Muscle of leg (tissue), 16 donors: ENCODE measurements at places on chromosomes 3 and 15. TPM values are rescaled to one million over a fixed set of nuclear protein-coding genes. Genes with fewer than 3 reads are reported as not detected.

- no peaks in the 10 kb centered on the region for H3K27me3 ChIP-seq
- H3K27ac ChIP-seq = no peak overlapping the region
- H3K4me3 ChIP-seq = no peak overlapping the region
Measured at GRCh38 chr15:54560417-54560816, 582.2 kb downstream of the UNC13C start.

DNA sequence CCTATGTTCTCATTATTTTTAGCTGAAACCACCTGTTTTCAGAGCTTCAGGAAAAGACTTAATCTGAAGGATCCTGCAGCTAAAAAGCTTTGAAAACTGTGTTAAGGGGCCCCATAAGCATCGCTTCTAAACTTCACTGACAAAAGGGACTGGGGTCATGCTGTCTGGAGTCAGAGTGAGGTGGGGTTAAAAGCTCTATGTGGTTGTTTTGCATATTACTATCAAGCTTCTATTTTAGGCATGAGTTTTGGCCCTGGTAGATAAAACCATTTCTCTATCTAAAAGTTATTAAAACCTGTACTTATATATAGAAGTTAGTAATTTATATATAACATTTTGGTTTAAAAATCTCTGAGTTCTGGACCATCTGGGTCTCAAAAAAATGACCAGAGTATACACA, 45.5 kb downstream of the GPR160 start:
- no peaks in the 10 kb centered on the region for H3K27me3 ChIP-seq
- H3K27ac ChIP-seq = no peak overlapping the region
- no peak for DNase-seq
- no peaks in the 10 kb centered on the region for H3K4me1 ChIP-seq

- DNase-seq = no peak
- H3K36me3 ChIP-seq = no peaks in the 10 kb centered on the region
- H3K4me1 ChIP-seq = no peaks in the 10 kb centered on the region
Measured at GRCh38 chr3:58962040-58962651, 87.7 kb downstream of the CFAP20DC start.

GRCh38 chr3:23710555-23710954, 95.2 kb upstream of the UBE2E1 start:
- H3K27me3 ChIP-seq = no peaks in the 10 kb centered on the region
- no peaks in the 10 kb centered on the region for H3K36me3 ChIP-seq
- peak overlapping the region; percentile 57 for H3K27ac ChIP-seq
- no peak overlapping the region for H3K4me3 ChIP-seq
- DNase-seq = peak; percentile 96
- H3K4me1 ChIP-seq = peaks cover 21% of the 10 kb centered on the region

XCR1 gene
- polyA plus RNA-seq = 0.11 TPM

- H3K27me3 ChIP-seq = no peaks in the 10 kb centered on the region
- DNase-seq = no peak
- no peaks in the 10 kb centered on the region for H3K36me3 ChIP-seq
- no peak overlapping the region for H3K27ac ChIP-seq
- no peaks in the 10 kb centered on the region for H3K4me1 ChIP-seq
Measured at GRCh38 chr3:102258666-102259227, 176.1 kb upstream of the ZPLD1 start.

GRCh38 chr3:72995337-72995736, 1.3 kb upstream of the PPP4R2 start:
- no peaks in the 10 kb centered on the region for H3K27me3 ChIP-seq
- DNase-seq = peak; percentile 76
- no peak overlapping the region for H3K27ac ChIP-seq
- H3K4me1 ChIP-seq = peaks cover 9% of the 10 kb centered on the region
- H3K36me3 ChIP-seq = peaks cover 4% of the 10 kb centered on the region

GPD1L gene
- 31.8 TPM for polyA plus RNA-seq

PFKFB4 gene
- 5.1 TPM for polyA plus RNA-seq

DNA sequence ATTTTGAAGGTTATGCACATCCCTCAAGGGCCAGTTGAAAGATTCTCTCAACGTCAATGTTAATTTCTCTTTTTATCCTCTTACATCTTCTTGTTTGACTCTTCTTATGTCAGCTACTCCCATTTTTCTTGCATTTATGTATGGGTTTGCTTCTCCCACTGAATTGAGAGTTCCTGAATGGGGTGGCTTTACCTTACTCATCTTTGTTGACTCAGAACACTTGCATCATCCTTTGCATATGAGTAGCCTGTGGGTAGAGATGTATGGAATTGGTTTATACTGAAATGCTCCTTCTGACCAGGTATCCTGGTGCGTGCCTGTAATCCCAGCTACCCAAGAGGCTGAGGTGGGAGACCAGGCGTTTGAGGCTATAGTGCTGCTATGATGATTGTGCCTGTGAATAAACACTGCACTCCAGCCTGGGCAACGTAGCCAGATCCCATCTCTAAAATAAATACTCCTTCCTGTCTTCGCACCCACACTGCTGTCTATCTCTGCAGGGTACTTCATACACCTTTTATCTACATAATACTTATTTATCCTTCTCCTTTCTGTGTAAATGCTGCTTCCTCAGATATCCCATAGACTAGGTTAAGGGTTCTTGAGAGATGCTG, 123.6 kb upstream of the DPH6 start:
- H3K27me3 ChIP-seq = no peaks in the 10 kb centered on the region
- no peaks in the 10 kb centered on the region for H3K4me1 ChIP-seq
- no peak for DNase-seq
- H3K4me3 ChIP-seq = no peak overlapping the region
- no peaks in the 10 kb centered on the region for H3K36me3 ChIP-seq

DUOXA2 gene
- not detected for polyA plus RNA-seq

DNA sequence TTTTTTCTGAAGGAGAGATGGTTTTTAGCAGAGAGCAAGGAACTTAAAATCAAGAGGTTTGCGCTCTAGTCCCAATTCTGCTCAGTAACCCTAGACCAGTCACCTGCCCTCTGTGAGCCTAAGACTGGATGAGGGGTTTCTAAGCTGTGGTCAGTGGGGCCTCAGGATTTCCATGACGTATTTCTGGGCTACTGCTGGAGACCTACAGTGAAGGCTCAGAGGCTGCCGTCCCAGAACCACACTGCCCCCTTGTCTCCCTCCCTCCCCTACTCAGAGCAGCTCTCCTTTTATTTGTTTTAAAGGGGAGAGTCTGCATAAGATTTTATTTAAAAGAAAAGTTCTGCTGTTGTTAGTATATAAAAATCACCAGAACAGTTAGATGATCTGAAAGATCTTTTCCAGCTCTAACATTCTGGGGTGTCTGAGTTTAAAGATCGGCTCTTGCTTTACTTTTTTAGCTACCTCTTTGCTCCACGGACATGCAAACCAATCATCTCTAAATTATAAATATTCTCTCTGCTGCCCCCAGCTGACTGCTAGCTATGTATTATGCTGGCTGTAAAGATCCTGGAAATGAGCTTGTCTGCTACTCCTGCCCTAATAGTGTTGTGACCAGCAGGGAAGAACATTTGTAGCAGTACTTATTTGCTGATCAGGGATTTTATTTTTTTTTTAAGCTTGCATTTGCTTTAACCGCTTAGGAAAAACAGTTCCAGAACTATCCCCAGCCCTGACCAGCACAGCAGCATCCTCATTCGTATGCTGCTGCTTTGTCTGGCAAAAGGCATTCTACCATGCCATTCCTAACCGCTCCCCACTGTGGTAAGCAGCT, 28.6 kb upstream of the NDUFB4 start:
- H3K4me1 ChIP-seq = no peaks in the 10 kb centered on the region
- no peaks in the 10 kb centered on the region for H3K36me3 ChIP-seq
- H3K27ac ChIP-seq = no peak overlapping the region
- peak; percentile 68 for DNase-seq

TRIM71 gene
- polyA plus RNA-seq = 0.44 TPM

DGKG gene
- 0.89 TPM for polyA plus RNA-seq

MRPL46 gene
- 22.0 TPM for polyA plus RNA-seq

RLBP1 gene
- 0.36 TPM for polyA plus RNA-seq
